ENCODE measurements at places on chromosomes 3 and 15.

DNA sequence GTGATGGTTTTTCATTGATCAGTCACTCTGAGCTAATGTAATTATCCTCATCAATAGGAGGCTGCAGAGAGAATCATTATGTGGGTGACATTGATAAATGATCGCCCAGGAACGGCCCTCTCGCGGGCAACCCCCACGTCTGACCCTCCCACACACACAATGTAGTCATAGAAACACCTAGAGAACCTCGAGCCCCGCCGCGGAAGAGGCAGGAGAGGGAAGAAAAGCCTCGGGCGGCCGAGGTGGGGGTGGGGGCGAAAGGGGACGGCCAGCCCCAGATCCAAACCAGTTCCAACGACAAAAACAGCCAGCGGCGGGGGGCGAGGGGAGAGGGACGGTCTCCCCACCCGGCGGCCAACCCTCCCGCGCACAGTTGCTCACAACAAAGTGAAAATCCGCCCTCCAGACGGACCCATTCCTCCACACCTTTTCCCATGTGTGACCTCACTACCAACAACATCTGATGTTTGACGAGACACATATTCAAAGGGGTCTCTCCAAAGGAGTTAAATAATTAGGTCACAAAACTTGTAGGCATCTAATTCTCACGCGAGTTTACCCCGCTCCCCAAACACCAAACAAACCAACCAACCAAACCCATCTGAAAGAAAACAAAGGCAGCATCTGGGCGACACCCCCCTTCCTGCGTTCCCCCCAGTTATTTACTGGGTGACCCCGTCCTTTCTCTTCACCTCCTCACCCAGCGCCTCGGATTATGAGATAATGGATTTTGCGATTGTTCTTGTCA is 213.0 kb downstream of the MEIS2 start:
- DNase-seq: no peak

DNA sequence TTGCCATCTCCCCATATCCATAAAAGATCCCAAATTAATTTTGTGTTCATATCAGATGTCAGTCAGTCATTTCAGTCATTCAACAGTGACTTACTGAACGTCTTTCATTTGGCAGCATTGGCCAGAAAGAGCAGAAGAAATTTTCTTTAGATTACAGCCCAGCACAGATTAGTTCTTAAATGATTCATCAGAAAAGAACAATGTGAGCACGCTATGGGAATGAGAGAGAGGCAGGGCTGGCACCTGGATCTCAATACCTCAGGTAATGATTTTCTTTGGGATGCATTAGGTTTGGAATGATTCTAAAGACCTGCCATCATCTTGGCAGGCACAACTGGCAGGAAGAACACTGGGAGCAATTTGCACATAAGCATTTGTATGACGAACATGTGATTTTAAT is 41.6 kb downstream of the FBN1 start:
- DNase-seq: no peak

DNA sequence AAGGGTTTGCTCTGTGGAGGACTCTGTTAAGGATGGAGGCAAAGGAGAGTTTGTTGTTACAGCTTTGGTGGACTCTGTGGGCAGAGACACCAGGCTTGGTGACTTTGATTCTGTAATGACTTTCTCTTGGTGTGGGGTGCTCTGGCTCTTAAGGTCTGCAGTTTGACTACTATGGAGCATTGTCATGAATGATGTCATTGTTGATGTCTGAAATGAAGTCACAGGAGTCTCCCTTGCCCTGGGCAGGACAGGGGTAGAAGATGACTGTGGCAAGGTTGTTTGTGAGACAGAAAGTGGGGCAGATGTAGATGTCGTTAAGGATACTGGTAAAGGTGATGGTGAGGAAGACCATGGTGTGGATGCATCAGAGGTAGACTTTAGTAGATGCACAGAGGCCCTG is 42.7 kb downstream of the HEG1 start:
- DNase-seq: no peak

GRCh38 chr15:28936081-28936480 is 50.3 kb downstream of the APBA2 start:
- DNase-seq: no peak

DNA sequence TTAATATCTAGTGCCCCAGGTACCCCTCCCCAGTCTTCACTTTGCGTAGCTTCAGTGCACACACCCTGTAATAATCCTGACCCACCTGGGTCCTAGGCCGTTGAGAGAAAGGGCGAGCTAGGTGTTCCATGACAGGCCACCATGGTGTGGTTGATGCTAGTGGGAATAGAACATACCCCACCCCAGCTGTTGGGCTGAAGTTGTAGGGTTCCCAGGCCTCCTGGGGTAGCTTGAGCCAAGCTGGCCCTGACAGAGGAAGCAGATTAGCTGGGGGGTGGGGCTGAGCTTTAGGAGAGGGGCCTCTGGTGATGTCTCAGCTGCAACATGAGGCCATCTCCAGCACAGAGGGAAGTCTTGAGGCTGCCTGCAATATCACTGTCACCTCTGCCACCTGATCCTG is 40.5 kb downstream of the RAB11A start:
- no peak for DNase-seq

DNA sequence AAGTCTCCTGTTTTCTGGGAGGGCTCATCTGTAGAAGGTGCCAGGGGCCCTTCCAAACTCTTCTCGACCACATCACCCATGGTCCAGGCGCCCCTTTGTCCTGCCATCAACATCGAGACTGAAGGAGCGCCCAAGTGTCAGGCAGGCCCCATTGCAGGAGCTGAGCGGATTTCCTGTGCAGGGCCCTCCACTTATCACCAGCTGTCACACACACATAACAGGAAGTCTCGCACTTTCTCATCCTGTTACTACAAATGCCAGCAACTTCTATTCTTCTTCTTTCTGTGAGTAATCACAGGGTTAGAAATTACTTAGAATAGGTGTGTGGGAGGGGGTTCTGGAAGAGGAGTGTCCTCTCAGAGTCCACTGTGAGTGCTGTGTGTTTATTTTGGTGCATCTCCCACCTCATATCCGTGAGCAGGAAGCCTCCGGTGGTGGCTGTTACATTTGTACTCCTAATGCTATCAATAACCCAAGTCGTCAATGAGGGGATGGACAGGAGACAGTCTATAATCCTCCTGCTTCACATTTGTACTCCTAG is at the start of gene KLHL6:
TSS of gene KLHL6 (minus strand) at position 166 of the 541 bp plus-strand sequence. CDS start at position 113, 53 bp downstream.
- no peak for DNase-seq

- no peak for DNase-seq
Measured at GRCh38 chr15:62400778-62401177, 235.7 kb upstream of the C2CD4B start.

DNA sequence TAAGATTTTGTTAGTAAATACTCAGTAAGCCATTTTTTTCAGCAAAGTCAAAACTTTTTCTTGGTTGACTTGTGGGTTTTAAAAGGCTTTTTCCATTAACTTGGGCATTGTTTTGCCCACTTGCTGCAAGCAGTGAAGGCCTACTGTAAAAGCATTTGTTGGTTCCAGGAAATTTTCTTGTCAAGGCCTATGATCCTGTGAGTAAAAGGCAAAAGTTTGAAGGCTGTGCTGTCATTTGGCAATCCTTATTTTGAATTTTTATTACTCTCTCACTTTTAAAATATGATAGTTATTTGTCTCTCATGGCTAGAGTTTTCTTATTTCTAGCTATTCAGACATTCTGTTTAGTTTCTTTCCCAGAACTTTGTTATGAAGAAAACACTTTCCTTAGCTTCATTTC is 13.0 kb downstream of the P2RY12 start:
- DNase-seq: no peak

GRCh38 chr3:71652781-71653413 is 69.4 kb upstream of the FOXP1 start:
- no peak for DNase-seq

DNA sequence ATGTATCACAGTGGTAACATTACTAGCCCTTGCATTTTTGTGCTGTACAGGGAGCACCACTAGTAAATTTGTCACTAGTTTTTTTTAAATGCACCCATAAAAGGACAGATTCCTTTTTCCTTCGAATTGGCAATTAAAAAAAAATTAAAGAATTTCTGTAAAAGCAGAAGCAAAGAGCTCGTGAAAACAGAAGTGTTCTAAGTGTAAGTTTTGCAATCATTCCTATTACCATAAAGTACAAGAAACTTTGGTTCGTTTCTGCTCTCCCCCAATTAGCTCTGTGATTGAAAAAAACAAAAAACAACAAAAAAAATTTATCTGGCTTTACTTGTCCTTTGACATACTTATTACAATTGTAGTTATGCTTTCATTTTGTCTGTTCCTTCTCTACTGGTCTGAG is 5.3 kb downstream of the SERP1 start:
- DNase-seq: no peak

GRCh38 chr15:51888593-51889195 is 59.2 kb downstream of the TMOD3 start:
- DNase-seq: no peak

GRCh38 chr3:58680879-58681525 is 14.4 kb upstream of the FAM3D start:
- no peak for DNase-seq

DNA sequence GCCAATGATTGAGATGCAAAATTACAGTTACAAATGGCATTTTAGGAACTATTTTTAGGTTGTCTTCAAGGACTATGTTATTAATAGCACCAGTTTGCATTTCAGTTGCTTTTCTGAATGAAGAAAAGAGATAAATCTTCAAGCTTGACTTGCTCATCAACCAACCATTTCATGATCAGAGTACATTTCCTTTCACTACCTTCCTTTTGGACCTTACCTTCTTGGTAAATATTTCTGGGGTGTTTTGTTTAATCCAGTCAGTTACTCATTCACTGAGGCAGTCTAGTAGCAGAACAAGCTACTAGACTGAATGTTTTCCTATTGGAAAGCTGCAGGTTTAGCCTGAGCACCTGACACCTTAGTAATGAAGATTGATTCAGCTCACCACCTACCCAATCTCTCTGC is 8.2 kb downstream of the SLC27A2 start:
- DNase-seq: no peak

DNA sequence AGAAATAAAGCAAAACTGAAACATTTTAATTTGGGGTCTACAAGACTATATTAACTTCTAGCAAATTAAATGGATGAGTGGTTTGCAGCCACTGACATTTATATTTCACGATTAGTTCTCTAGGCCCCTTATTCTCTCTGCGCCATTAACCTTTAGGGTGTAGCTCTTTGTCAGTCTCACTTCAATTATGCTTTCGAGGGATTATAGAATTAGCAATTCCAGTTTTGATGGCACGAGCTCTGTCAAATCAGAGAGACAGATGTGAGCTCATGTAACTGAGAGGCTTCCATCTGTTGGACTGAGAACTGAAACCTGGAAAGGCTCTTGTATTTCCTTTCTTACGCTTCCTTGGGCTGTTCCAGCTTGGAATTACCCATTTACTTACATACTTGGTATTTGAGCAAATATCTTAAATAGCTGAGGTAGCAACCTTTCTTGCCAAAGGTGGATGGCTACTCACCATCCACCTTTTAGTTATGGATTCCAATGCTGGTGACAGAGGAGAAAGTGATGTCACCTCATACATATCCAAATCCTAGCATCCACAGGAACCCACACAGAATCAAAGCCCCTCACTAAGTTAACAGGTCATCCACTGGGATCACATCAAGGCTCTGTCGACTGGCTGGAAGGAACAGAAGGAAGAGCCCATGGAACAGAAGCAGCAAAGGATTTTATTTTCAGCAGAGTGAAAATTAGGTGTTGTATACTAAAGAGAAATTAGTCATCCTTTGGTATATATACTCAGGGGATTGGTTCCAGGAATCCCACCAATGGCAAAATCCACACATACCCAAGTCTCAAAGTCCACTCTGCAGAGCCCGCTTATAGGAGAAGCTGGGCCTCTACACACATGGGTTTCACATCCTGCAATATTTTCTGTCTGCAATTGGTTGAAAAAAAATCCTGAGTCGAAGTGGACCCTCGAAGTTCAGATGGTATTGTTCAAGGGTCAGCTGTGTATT is 20.8 kb downstream of the VGLL4 start:
- no peak for DNase-seq

DNA sequence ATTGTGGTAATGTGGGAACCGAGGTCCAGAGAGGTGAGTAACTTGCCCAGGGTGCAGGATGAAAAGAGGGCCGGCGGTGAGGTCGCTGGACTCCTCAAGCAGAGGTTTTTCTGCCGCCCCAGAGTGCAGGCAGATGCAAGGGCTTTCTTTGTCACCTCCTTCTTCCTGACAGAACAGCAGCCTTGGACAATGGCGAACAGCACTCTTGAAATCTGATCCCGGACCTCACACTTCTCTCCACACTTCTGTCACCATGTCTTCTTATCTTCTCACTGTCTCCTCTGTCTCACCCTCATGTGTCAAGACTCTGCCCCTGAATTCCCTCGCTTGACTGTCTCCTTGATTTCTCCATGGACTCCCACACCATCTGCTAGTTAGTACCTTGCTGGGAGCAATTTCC is 15.4 kb upstream of the VPS8 start:
- DNase-seq: no peak

DNA sequence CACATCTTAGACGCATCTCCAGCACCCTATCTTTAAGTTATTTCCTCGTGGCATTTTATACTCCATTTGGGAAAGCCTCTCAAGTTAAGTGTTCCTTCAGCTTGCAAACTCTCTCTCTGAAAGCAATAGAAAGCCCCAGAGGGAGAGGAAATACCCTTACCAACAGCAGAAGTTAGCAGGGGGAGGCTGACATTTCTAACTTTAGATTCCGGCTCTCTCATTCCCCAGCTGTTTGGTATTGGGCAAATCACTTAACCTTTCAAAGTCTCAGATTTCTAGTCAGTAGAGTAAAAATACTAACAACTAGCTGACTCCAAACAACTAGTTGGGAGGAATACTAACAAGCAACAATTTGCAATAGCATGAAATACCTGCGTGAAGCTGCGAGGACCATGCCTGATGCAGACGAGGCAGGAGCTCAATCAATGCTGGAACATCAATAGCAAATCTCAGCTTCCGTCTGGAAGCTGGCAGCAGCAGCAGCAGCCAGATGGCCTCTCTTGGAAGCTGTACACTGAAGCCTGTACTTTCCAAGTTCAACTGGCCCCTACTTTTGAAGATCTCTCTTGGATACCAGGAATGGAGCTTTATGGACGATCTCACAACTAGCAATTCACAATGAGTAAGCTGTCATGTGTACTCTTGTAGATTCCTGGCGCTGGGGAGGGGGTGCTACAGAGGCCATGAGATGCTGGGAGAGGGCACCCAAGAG is 47.8 kb downstream of the THBS1 start:
- no peak for DNase-seq

DNA sequence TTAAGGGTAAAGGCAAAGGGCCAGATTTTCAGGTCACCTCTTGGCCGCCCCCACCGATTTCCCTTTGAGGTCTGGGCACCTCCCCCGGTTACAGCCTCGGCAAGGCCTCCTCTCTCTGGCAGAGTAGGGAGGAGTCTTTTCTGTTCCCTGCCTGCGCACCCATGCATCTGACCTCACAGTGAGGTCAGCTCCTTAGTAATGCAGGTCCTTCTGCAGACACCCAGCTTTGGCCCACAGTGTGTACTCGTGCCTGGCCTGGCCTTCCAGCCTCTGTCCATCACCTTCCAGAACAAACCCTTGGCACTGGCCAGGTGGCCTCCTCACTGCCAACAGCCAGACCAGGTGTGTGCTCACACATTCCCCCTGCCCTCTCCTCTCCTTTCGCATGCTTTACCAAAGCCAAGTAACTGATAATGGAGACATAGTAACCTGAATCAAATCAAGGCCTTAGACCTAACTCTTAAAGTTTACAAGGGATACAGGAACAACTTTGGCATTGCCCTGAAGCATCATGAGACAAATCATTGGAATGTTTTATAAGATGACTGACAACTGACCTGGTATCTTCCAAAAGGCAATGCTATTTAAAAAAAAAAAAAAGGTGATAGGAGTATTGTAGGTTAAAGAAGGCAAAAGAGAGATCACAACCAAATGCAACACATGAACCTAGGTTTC is 61.3 kb downstream of the CORO2B start:
- DNase-seq: no peak

All from brain pericyte (primary cell).